Memory B cell (primary cell): ENCODE measurements at places on chromosomes 7 and 10.

GRCh38 chr7:519484-520390 is at the start of gene PDGFA:
TSS of gene PDGFA (minus strand) at chr7:519846. CDS start at chr7:519001, 845 bp downstream.
- H3K4me1 ChIP-seq, result peaks cover 15% of the 10 kb centered on the region
- peak; percentile 40 for DNase-seq
- peaks cover 6% of the 10 kb centered on the region for H3K27me3 ChIP-seq
- H3K36me3 ChIP-seq, result no peaks in the 10 kb centered on the region
- H3K27ac ChIP-seq, result peak within 1 kb of the TSS; percentile 77
- peak within 1 kb of the TSS; percentile 83 for H3K4me3 ChIP-seq

- peak overlapping the region; percentile 67 for H3K4me3 ChIP-seq
- peaks cover 50% of the 10 kb centered on the region for H3K4me1 ChIP-seq
- peak overlapping the region; percentile 62 for H3K27ac ChIP-seq
These were observed 107.7 kb downstream of the FAM53B start for GRCh38 chr10:124636271-124636995.

DNA sequence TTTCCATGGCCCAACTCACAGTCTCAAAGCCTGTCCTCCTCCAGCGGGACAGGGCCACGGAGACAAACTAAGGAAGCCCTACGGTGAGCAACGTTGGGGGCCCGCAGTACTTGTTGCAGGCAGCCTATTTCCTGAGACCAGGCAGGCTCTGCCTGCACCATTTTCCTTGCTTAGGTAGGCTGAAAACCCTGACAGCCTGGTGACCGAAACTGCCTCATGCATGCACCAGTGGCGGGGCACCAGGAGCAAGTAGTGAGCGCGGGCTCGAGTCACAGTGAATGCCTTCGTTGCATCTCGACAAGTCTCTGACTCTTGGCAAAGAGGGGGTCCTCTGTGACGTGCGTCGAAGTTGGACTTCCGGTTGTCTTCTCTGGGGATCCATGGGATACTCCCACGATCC is 23.3 kb upstream of the ZNF273 start:
- no peaks in the 10 kb centered on the region for H3K36me3 ChIP-seq
- H3K27me3 ChIP-seq, result peaks cover 32% of the 10 kb centered on the region
- no peak for DNase-seq

DNA sequence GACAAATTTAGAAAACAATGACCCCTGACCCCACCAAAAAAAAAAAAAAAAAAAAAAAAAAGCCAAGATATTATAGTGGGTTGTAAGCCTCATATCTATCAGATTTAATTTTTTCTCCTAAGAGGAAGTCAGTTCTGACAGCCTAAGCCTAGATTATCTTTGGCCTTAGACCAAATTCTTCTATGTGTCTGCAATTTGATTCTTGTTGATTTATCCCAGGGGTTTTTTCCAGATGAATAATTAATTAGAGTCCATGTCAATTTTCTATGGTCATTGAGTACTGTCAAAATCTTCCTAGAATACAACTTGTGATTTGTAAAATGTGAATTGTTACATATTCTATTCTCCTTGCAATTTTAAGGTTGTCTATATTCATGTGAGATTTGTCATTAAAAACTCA is 151.6 kb upstream of the CACNA2D1 start:
- DNase-seq, result no peak
- H3K36me3 ChIP-seq, result no peaks in the 10 kb centered on the region
- no peaks in the 10 kb centered on the region for H3K4me1 ChIP-seq
- peaks cover under 1% of the 10 kb centered on the region for H3K27me3 ChIP-seq
- no peak overlapping the region for H3K4me3 ChIP-seq

GRCh38 chr7:131164025-131164925 is 163.4 kb upstream of the MKLN1 start:
- H3K27ac ChIP-seq, result no peak overlapping the region
- no peak for DNase-seq
- H3K4me1 ChIP-seq, result no peaks in the 10 kb centered on the region
- no peaks in the 10 kb centered on the region for H3K36me3 ChIP-seq
- H3K27me3 ChIP-seq, result no peaks in the 10 kb centered on the region
- no peak overlapping the region for H3K4me3 ChIP-seq

DNA sequence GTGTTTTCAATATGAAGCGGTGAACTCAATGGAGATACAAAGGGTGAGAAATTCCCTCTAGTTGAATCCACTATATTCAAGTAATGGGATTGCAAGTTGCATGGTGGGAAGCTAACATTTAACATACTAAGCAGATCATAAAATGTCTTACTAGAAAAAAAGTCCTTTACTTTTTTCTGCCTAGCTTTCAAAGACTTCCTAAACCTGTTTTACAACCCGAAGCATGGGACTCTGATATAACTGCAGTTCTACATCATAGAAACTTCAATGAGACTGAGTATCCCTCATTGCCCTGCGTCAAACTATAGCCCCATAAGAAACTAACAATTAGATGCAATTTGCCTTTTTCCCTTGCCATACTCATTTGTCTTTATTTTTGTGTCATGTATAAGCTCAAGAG is 179.9 kb downstream of the RTKN2 start:
- DNase-seq, result no peak
- H3K27me3 ChIP-seq, result no peaks in the 10 kb centered on the region
- H3K4me1 ChIP-seq, result peaks cover 14% of the 10 kb centered on the region
- peak overlapping the region; percentile 71 for H3K27ac ChIP-seq
- no peak overlapping the region for H3K4me3 ChIP-seq

DNA sequence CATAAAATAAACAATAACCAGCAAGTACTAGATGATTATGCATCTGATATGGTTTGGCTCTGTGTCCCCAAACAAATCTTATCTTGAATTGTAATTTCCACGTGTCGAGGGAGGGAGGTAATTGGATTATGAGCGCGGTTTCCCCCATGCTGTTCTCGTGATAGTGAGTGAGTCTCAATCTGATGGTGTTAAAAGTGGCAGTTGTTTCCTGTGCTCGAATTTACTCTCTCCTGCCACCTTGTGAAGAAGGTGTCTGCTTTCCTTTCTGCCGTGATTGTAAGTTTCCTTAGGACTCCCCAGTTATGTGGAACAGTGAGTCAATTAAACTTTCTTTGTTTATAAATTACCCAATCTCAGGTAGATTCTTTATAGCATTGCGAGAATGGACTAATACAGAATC is 15.1 kb downstream of the CNTNAP2 start:
- no peak overlapping the region for H3K27ac ChIP-seq
- no peaks in the 10 kb centered on the region for H3K36me3 ChIP-seq
- DNase-seq, result no peak
- no peak overlapping the region for H3K4me3 ChIP-seq

- no peak overlapping the region for H3K4me3 ChIP-seq
- no peaks in the 10 kb centered on the region for H3K36me3 ChIP-seq
- H3K27ac ChIP-seq, result no peak overlapping the region
- H3K4me1 ChIP-seq, result no peaks in the 10 kb centered on the region
- no peaks in the 10 kb centered on the region for H3K27me3 ChIP-seq
- DNase-seq, result no peak
These were observed 72.1 kb downstream of the GLI3 start for GRCh38 chr7:42164881-42165428.

- H3K4me3 ChIP-seq, result no peak overlapping the region
- no peak overlapping the region for H3K27ac ChIP-seq
- no peak for DNase-seq
- H3K27me3 ChIP-seq, result peaks cover 5% of the 10 kb centered on the region
These were observed 93.3 kb upstream of the GDF10 start for GRCh38 chr10:47206449-47207280.

DNA sequence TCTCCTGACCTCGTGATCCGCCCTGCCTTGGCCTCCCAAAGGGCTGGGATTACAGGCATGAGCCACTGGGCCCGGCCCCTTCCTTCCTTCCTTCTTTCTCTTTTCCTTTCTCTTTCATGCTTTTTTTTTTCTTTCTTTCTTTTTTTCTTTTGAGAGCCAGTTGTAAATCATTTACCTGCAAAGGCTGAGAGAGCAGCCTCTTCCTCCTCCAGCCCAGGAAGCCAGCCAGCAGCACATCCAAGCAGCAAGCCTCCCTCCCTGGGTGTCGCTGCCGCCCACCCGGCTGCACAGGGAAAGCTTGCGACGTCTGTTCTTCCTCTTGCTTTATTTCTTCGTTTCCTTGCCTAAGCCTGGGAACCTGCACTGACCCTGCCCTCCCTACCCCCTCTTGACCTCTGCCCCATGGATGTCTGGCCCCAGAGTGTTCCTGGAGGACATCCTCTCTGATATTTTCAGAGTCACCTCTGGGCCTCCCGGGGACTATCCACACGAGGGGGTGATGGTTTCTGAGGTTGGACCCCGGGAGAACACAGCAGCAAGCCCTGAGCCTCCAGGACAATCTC is 62.8 kb upstream of the MYL10 start:
- H3K4me3 ChIP-seq, result no peak overlapping the region
- H3K27ac ChIP-seq, result no peak overlapping the region
- peaks cover 3% of the 10 kb centered on the region for H3K4me1 ChIP-seq

DNA sequence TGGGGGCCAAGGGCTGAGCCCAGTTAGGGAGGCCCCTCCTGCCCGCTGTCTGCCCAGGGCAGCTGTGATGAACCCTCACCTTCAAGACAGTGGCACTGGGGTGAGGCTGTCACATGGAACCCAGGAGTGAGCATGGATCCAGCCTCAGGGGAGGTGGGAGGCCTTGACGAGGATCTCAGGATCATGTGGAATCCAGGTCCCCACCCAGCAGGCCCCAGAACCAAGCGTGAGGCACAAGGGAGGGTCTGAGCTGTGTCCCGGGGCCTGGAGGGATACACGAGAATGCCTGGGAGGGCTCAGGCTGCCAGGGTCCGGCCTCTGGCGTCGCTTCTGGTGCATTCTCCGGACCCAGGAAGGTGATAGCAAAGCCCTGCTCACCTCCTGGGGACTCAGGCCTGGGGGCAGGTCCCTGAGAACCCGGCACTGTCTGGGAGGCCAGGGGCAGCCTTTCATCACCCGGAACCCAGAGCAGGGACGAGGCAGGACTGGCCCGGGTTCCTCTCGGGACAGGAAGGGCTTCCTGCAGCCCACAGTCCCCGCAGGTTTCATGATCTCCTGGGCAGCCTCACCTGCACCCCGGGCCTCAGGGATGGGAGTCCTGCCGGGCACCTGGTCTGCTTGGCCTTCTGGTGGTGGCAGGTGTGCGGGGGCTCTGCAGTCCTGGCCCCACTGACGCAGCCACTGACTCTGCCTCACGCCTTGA is 17.5 kb downstream of the DPYSL4 start:
- H3K4me3 ChIP-seq, result no peak overlapping the region
- no peak overlapping the region for H3K27ac ChIP-seq
- peaks cover 3% of the 10 kb centered on the region for H3K4me1 ChIP-seq
- DNase-seq, result no peak

DNA sequence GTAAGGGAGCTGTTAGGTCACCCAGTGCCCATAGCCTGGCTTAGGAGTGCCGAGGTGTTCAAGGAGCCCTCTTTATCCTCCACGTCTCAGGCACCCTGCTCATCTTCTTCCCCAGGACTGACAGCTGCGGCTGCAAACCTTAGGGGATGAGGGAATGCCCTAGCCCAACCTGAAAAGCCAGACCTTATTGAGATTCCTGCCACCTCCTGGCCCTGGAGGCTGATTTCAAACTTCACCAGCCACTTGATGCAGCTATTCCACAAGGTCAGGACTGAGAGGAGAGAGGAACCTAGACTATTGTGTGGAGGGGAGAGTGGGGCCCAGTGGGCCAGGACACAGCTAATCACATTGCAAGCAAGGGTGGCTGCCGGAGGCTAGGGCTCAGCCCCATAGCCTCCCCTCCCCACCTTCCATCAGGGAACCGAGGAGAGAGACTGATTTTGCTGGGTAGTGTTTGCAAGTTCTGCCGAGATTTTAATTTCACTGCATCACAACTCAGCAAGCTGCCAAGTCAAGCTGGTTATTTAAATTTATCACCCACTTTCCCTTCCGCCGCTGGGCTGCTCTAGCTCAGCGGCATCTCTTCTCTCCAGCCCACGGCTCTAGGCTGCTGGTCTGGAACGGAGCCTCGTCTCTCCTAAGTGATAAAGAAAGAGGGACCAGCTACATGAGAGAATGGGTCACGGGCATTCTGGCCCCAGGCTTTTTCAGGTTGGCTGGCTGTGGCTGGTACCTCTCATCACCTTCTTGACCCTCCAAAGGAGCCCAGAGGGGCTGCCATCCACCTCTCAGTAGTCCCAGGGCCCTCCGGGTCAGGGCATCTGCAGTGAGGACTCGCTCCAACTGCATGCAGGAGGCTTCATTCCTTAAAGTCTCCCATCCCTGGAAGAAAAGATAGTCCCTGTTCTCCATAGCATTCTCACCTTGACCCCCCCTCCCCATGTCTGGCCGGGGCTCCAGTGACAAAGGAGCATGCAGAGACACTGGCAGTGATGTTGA is 66.7 kb downstream of the PAX2 start:
- no peaks in the 10 kb centered on the region for H3K36me3 ChIP-seq
- no peaks in the 10 kb centered on the region for H3K4me1 ChIP-seq
- no peak for DNase-seq
- H3K27ac ChIP-seq, result no peak overlapping the region
- H3K27me3 ChIP-seq, result peaks cover 36% of the 10 kb centered on the region

DNA sequence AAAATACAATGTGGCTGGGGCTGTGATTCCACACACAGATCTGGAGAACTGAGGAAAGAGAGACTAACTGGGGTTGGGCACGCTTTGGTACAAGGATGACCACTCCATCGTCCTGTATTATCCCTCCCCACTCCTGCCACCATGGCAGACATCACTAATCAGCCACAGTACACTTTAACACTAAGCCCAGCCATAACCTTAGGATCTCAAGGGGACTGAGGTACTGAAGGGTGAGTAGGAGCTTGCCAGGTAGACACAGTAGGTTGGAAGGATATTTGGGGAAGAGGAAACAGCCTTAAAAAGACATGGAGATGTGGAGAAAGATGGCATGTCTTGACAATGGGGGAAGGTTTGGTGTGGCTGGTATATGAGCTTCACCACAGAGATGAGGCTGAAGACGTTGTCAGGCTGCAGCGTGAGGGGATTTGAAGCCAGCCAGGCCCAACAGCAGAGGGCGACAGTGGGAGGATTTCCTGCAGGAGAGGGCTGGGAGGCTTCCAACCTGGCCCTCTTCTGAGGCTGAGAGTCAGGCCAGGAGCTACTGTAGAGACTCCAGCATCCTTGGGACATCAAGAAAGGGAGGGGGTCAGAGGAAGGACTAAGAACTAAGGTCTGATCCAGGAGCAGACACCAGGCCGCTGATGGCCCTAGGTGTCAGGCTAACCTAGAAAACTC is 58.6 kb upstream of the COL13A1 start:
- H3K36me3 ChIP-seq, result no peaks in the 10 kb centered on the region
- no peak overlapping the region for H3K27ac ChIP-seq
- peaks cover 5% of the 10 kb centered on the region for H3K4me1 ChIP-seq
- no peak for DNase-seq
- no peak overlapping the region for H3K4me3 ChIP-seq

- H3K4me3 ChIP-seq, result peak overlapping the region; percentile 93
- peaks cover 10% of the 10 kb centered on the region for H3K36me3 ChIP-seq
- peaks cover 24% of the 10 kb centered on the region for H3K4me1 ChIP-seq
- peak overlapping the region; percentile 95 for H3K27ac ChIP-seq
- DNase-seq, result no peak
- H3K27me3 ChIP-seq, result no peaks in the 10 kb centered on the region
These were observed 825 bp downstream of the MRPL32 start for GRCh38 chr7:42932811-42933591.

- H3K27me3 ChIP-seq, result no peaks in the 10 kb centered on the region
- H3K27ac ChIP-seq, result no peak overlapping the region
- no peaks in the 10 kb centered on the region for H3K4me1 ChIP-seq
- peaks cover 49% of the 10 kb centered on the region for H3K36me3 ChIP-seq
- no peak overlapping the region for H3K4me3 ChIP-seq
- DNase-seq, result no peak
These were observed 118.5 kb downstream of the ZNF33B start for GRCh38 chr10:42519761-42520460.

GRCh38 chr7:134365341-134366054 is 48.8 kb upstream of the SLC35B4 start:
- H3K36me3 ChIP-seq, result no peaks in the 10 kb centered on the region
- H3K27ac ChIP-seq, result no peak overlapping the region
- DNase-seq, result no peak
- peaks cover 22% of the 10 kb centered on the region for H3K27me3 ChIP-seq
- H3K4me1 ChIP-seq, result no peaks in the 10 kb centered on the region

GRCh38 chr7:31318313-31318712 is 22.2 kb downstream of the NEUROD6 start:
- no peaks in the 10 kb centered on the region for H3K4me1 ChIP-seq
- no peak overlapping the region for H3K4me3 ChIP-seq
- no peak overlapping the region for H3K27ac ChIP-seq
- no peaks in the 10 kb centered on the region for H3K27me3 ChIP-seq
